HCT116 (cell line): ENCODE measurements at places on chromosomes 6 and 20.

- peaks cover 3% of the 10 kb centered on the region; the same call in 1 of the 2 replicates for H3K4me1 ChIP-seq
- H3K4me3 ChIP-seq = no peak overlapping the region
- H3K27me3 ChIP-seq = no peaks in the 10 kb centered on the region
- H3K27ac ChIP-seq = no peak overlapping the region
- DNase-seq = no peak
These were observed 4.4 kb upstream of the LMBRD1 start for GRCh38 chr6:69801225-69801624.

DNA sequence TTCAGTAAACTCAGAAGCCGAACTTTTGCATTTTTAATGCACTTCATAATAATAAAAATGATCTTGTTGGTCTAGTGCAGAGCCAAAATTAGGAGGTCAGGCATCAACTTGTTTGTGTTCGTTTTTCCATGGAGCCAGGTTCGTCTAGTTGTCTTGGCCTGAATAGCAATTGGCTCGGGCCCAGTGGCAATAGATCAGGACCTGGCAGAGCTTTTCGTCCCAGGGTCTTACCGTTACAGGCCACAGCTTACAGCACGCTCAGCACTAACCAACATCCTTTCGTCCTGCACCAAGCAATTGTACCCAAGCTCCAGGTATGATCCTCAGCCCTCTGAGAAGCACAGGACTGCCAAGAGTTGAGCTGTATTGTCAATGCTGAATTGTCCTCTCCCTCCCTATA, 240.5 kb upstream of the PLN start:
- no peak overlapping the region for H3K4me3 ChIP-seq
- no peak overlapping the region for H3K27ac ChIP-seq
- no peaks in the 10 kb centered on the region for H3K36me3 ChIP-seq
- no peak for DNase-seq
- no peaks in the 10 kb centered on the region for H3K27me3 ChIP-seq
- H3K4me1 ChIP-seq = no peaks in the 10 kb centered on the region

- no peaks in the 10 kb centered on the region for H3K27me3 ChIP-seq
- no peaks in the 10 kb centered on the region for H3K36me3 ChIP-seq
- no peaks in the 10 kb centered on the region for H3K4me1 ChIP-seq
- no peak for DNase-seq
These were observed 95.8 kb upstream of the SCAF8 start for GRCh38 chr6:154637392-154637791.

DNA sequence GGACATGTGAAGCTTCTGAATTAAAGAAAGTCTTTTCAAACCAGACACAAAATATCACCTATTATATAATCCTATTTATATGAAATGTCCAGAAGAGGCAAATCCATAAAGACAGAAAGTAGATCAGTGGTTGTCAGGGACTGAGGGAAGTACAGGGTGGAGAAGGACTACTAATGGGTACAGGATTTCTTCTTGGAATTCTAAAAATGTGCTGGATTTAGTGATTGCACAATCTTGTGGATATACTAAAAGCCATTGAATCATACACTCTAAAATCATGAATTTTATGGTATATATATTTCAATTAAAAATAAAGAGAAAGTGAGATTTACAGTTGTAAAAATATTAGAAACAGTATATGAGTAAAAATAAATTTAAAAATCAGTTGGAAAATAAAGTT, 18.7 kb upstream of the MC3R start:
- H3K4me1 ChIP-seq = no peaks in the 10 kb centered on the region
- H3K36me3 ChIP-seq = no peaks in the 10 kb centered on the region
- no peaks in the 10 kb centered on the region for H3K27me3 ChIP-seq
- DNase-seq = no peak

DNA sequence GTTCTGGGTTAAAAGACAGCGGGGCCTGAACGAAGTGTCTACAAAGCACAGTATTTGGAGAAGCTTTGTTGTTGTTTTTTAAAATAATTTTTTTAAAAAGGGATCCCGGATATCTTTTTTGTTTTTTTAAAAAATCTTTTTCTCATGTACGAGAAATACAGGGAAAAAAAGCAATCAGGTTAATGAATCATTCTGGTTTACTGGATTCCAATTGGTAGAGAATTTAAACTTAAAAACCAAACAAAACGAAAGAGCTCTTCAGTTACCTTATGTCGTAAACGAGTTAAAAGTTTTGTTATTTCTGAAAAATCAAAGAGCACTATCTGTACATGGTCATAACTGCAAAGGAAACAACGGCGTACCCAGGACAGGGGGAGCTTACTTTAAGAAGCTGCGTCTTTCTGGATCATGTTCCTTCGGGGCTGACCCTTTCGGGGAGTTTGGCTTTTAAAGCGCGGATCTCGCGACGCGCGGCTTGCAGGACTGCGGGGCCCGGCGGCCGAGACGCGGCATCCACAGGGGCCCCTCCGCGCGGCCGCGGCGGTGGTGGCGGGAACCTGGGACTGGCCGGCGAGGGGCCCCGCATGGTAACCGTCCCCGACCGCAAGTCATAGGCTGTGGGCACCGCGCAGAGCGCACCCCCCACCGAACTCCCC, 927 bp downstream of the IL20RA start:
- H3K36me3 ChIP-seq = no peaks in the 10 kb centered on the region
- peak overlapping the region; percentile 43; the same call in 1 of the 2 replicates for H3K27ac ChIP-seq
- no peak for DNase-seq
- peak overlapping the region; percentile 68 for H3K4me3 ChIP-seq
- H3K4me1 ChIP-seq = peaks cover 15% of the 10 kb centered on the region
- H3K27me3 ChIP-seq = peaks cover 5% of the 10 kb centered on the region; the same call in 1 of the 2 replicates
